ENCODE measurements at places on chromosomes 11 and 22.

GRCh38 chr11:120054016-120054752 lies 83.7 kb downstream of the TRIM29 start:
- no peak for DNase-seq

DNA sequence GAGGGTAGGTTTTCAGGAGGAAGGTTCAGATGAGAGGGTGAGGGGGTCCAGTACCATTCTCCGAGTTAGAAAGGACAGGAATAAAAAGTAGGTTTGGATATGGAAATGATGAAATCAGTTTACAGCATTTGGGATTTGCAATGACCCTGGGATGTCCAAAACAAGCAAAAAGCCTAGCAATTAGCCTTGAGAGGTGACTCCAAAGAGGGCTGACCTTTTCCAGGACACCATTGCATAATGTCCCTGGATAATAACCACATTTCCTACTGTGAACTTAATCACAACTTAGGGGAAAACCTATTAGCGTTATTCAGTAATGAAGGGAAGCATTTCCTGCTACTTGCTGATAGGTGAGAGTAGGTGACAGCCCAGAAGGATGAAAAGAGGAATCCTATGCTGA lies 101.4 kb upstream of the ARHGAP42 start:
- DNase-seq: no peak

- no peak for DNase-seq
These were observed 14.1 kb downstream of the LPXN start for GRCh38 chr11:58561394-58562098.

DNA sequence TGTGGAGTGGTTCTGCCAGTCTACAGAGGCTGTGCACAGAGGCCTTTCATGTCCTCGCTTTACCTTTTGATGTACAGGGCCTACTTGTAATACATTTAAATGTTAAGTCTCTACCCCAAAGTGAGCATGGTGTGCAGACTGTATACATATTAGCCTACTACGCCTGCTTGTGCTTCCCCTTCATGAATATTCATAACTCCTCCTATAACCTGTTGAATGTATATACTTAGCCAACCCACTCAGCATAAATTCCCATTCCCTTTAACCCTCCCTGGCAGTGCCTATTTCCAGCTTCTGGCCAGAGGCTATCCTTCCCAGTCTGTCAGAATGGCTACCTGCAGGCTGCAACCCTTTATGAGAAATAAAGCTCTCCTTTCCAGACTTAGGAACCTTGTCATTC lies 116.1 kb downstream of the WNT11 start:
- DNase-seq: no peak

GRCh38 chr11:119319700-119320239 lies 2.8 kb upstream of the MCAM start:
- no peak for DNase-seq

GRCh38 chr11:114302663-114303062 lies 6.5 kb downstream of the NNMT start:
- DNase-seq: no peak

DNA sequence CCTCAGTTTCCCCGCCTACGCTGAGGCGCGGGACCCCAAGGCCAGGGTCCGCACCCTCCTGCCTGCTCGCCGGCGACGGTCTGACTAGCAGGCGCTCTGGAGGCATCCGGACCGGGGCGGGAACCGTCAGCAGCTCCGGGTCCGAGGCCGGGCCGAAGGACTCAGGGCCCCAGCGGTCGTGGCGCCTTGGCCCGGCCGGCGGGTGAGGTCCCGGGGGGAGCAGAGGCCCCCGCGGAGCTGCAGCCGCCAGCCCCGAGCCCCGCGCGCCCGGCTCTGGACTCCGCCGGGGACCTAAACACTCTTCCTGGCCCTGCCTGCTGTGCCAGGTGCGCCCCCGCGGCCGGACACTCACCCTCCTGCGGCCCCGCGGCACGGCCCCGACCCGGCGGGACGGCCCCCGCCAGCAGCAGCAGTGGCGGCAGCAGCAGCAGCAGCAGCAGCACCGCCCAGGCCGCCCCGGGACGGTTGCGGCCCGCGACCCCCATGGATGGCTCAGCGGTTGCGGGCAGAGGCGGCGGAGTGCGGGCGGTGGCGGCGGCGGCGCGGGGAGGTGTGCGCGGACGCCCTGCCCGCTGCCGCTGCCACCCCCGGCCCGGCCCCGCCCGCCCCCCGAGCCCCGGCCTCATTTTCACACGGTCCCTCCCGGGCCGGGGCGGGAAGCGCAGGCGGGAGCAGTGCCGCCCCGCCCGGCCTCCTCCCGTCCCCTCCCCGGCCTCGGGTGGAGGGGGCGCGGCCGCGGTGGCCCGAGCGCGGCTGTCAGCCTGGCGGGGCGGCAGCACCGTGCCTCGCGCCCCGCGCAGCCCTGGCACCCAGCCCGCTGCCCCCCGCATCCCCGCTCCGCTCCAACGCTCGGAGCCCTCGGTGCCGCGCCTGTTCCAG lies at the start of gene SCUBE2:
TSS of gene SCUBE2 (minus strand) at position 556 of the 879 bp plus-strand sequence. CDS start at position 485, 71 bp downstream.
- DNase-seq: no peak

GRCh38 chr11:9689721-9690120 lies 25.8 kb downstream of the SWAP70 start:
- DNase-seq: no peak

DNA sequence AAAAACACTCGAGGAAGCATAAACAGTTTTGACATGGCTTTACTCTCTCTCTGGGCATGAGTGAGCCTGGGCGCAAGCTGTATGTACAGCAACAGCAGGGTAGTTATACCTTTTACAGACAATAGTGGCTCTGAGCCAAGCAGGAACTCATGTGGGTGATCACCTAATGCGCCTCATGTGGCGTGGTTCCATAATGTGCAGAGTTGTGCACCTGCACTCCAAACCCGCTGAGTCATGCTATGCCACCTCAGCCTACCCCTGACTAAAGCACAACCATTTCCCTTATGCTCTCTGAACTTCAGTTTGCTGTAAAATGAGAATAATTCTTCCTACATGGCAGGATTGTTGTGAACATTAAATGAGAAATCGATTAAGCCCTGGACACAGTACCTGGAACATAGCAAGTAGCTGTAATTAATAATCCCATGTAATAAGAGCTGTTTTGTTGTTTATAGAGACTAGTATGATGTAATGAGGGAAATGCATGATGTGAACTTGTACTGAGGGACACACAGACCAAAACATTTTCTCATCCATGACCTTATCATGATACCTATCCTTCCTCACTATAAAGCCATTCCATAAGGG lies 71.6 kb downstream of the CCDC34 start:
- DNase-seq: no peak

DNA sequence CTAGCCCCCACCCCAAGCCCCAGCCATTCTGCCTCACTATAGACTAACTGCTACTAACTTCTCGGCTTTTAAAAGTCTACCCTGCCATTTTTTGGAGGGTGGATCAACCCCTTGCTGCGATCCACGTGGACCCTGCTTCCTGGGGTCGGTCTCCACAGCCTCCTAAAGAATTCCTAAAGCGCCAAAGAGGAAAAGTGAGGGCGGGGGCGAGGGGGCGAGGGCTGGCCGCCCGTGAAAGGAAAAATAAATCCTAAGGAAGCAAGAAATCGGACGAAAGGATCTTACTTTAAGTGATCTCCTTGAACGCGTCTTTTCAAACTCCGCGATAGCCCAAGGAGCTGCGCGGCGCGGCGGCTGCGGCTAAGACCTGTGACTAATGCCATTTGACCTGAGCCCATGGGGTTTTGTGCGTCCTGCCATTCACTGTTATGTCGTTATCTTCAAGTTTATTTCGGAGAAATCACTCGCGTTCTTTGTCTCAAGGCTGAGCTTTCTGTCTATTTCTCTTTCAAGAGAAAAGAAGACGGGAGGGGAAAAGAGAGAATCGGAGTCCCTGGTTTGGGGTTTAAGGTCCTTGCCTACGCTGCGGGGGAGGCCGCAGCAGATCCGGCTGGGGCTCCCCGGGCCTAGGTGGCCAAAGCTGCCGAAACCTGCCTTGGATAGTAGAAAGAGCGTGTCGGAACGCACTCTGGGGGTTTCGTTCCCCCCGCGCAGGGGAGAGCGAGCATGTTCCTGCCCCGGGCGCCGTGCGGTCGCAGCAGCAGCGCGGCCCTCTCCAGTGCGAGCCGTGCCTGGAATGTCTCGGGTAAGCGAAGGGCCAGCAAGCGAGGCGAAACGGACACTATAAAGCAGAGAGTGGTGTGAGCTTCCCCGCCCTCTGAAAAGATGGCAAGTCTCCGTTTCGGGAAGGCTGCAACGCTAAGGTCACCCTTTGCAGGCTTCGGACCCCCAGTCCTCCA lies 2.8 kb upstream of the DBX1 start:
- DNase-seq: no peak

GRCh38 chr11:132777067-132777975 lies 755.0 kb downstream of the OPCML start:
- no peak for DNase-seq

DNA sequence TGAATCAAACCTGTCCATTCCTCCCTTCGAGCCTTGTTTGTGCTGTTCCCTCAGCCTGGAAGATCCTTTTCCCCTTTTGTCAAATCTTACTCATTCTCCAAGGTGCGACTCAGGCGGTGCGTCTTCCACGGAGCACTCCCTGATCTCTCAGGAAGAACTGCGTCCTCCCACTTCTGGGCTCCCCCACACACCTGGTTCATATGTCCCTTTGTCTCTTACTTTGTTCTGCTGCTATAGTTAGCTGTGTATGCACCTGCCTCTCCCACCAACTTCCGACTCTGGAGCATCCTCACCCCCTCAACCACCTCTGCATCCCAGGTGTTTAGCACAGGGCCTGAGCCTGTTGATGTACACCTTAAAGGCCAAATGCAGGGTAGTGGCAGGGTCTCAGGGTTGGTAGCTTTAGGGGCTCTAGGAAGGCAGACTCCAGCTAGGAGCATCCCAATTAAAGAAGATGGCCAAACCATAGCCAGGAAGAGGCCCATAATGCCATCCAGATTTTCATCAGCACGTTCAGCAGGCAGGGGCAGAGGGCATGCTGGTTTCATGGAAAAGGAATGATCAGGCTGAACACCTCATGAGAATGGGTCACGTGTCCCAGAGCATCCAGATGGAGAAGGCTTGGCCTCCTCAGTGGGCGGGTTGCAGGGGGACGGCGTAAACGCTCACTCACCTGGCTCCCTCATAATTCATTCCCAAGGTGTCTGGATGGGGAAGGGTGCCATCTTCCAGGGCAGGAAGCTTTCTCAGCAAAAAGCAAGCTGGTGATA lies 20.1 kb downstream of the PTPN5 start:
- DNase-seq: no peak

- DNase-seq: no peak
These were observed 436.9 kb downstream of the BUD13 start for GRCh38 chr11:116335891-116336290.

- DNase-seq: no peak
These were observed 146.5 kb downstream of the ELP4 start for GRCh38 chr11:31656051-31656450.

DNA sequence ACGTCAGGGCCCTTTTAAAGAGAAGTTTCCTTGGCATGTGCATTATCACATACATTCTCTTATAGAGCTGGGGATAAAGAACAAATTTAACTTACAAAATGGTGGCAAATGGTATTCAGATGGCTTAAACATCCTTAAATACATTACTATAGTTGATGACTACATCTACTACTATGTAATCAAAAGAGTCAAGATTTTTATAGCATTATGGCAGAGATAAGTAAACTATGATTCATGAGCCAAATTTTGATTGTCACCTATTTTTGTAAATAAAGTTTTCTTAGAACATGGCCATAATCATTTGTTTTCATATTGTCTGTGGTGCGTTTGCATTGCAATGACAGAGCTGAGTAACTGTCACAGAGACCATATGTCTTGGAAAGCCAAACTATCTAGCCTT lies 1188.6 kb upstream of the TENM4 start:
- DNase-seq: no peak

DNA sequence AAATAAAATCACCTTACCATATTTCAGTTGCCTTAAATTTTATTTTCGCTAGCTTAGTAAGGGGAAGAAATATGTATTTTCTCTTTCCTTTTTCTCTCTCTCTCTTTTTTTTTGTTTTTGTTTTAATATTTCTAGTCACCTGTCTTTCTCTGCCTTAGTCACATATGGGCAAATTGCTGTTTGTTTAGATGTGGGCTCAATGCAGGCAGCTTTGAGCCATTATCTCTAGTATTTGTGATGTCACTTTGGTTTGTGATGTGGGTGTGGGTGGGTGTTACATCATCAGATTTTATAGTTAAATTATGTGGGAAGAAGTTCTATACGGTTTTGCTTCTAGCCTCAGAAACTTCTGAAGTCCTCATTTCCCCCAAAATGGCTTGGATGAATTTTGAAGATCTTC lies at the start of gene C22orf31:
TSS of gene C22orf31 (minus strand) at position 59 of the 400 bp plus-strand sequence. CDS start at position 20, 39 bp downstream.
- DNase-seq: no peak

DNA sequence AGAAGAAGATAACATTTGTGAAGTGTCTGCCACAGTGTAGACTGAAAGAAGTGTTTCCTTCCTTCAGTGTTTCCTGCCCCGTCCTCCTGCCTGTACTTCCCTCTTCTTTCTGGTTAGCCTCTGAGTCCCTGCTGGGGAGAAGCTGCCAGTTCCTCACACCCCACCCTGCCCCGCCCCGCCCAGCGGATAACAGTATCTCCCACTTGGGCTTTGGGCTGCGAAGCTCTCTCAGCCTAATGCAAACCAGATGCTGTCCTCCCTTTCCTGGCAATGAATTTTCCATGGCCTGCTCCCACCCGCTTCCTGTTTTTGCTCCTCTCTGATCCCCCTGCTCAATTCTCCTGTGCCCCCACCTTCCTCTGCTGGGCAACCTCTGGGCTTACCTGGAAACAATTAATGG lies 5.2 kb upstream of the RAB3IL1 start:
- DNase-seq: no peak

DNA sequence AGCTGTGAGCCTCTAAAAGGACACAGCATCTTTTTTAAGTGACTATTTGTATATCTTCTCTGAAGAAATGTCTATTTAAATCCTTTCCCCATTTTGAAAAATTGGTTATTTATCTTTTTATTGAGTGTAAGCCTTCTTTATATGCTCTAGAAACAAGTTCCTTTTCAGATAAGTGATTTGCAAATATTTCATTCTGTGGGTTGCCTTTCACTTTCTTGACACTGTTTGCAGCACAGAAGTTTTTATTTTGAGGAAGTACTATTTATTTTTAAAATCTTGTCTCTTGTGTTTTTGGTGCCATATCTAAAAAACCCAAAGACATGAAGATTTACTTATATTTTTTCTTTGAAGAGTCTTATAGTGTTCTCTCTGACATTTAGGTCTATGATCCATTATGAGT lies 40.1 kb upstream of the LYVE1 start:
- DNase-seq: no peak

- DNase-seq: no peak
These were observed 26.5 kb upstream of the MUC5AC start for GRCh38 chr11:1131033-1131911.

DNA sequence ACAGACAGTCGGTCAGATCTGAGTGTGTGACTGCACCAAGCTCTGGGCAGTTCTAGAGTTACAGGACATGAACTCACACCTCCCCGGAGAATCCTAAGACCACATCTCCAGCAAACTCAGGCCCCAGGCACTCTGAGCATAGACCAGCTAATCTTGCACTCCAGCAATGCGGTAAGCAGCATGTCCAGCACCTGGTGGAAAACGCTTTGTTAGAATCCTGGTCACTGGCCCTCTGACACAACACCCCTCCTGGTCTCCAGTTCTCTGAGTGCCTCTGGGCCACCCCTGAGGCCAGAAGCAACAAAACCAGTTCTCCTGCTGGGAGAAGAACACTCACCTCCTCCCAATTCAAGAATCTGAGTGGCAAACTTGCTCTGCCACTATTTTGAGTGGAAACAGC lies 82.7 kb upstream of the TMEM45B start:
- no peak for DNase-seq

GRCh38 chr11:18684267-18684666 lies 14.3 kb upstream of the TMEM86A start:
- no peak for DNase-seq

All from stimulated activated effector memory CD8-positive, alpha-beta T cell treated with anti-CD3 and anti-CD28 coated beads, Interleukin-12 subunit alpha, Interleukin-12 subunit beta, amount 100 ng/mL, for 72 hours (primary cell).